Myocyte (in vitro differentiated cells): ENCODE measurements at places on chromosomes 4 and X. TPM values are rescaled to one million over a fixed set of nuclear protein-coding genes. Genes with fewer than 3 reads are reported as not detected.

- no peak for DNase-seq
Observed at GRCh38 chr4:153684182-153684970, at the start of gene TLR2. Gene TLR2 (plus strand): TSS chr4:153684280. CDS start chr4:153702908, 18,628 bp downstream.

DNA sequence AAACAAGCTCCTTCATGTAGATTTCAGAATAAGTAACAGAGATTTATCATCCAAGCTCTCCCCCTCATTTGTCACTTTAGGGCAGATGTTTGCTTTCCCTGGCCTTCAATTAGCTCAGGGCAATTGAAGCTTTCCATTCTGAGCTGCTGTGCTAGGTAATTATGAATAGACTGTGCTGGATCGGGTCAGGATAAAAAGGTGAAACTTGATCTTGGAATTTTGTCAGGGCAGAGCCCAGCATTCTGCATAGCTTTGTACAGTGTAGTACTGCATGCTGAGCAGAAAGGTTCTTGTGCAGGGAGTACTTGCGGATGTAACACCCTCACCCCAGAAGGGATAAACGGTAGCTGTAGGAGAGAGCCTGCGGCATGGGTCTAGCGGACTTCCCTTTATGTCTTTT, 64.0 kb upstream of the CLDN34 start:
- peak; percentile 37 for DNase-seq

- no peak for DNase-seq
Observed at GRCh38 chrX:22666441-22666840, 333.3 kb upstream of the DDX53 start.

- DNase-seq = no peak
Observed at GRCh38 chr4:48780865-48781214, 761 bp upstream of the FRYL start.

The RIPPLY1 gene
- total RNA-seq = not detected in 2 replicates

DNA sequence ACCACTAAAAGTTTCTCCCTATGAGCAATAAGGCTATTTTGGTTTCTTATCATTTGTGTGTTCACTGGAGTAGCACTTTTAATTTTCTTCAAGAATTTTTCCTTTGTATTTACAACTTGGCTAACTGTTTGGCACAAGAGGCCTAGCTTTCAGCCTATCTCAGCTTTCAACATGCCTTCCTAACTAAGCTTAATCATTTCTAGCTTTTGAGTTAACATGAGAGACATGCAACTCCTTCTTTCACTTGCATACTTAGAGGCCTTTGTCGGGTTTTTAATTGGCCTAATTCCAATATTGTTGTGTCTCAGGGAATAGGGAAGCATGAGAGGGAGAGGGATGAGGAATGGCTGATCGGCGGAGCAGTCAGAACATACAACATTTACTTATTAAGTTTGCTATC, 349.8 kb downstream of the OPHN1 start:
- DNase-seq = peak; percentile 47

DNA sequence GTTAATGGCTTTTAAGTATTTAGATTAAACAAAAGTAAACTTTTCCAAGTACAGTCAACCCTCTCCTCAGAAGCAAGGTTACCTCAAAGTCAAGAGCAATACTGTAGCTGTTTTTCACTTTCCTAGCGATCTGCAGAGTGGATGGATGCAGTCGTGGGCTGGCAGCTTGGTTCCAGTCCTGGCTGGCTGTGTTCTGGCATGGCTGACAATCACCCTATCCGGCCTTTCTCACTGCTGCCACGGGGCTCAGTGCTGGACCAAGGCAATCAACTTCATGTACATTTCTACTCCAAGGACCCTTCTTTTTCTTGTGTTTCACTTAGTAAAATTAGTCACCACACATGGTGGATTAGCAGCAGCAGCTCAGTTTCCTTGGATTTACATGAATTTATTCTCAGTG, 208.3 kb downstream of the GABRB1 start:
- no peak for DNase-seq

DNA sequence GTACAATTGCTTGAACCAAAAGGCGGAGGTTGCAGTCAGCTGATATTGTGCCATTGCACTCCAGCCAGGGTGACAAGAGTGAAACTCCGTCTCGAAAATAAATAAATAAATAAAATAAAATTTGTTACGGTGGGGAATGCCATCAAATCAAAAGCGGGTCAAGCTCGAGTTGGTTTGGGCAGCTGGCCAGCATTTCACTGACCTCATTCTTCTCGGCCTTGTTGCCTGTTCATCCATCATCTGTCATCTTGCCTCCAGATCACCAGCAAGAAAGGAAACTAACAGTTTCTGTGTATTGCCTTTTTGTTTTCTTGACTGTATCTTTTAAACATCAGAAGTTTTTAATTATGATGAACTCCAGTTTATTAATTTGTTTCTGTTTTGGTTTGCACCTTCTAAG, 31.5 kb upstream of the KLHL2 start:
- no peak for DNase-seq

DNA sequence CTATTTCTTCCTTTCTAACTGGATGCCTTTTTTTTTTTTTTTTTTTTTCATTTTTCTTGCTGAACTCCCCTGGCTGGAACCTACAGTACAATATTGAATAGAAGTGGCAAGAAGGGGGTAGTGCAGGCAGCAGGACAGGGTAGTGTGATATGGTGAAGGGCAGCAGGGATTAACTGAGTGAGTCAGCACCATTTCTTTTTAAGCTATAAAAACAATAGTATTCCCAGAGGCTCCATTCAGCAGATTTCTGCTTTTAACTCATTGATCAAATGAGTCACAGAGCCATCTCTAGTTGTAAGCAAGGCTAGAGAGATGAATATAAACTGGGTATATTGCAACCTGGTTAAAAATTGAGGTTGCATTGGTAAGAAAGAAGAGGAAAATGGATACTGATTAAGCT, 53.6 kb upstream of the SETD7 start:
- peak; percentile 36 for DNase-seq

The DGAT2L6 gene
- not detected in 2 replicates for total RNA-seq
